IPS DF 19.7 (cell line): ENCODE measurements at places on chromosomes 16 and 17.

GRCh38 chr17:19656851-19657581 is 8.5 kb downstream of the ALDH3A2 start:
- no peak for DNase-seq

DNA sequence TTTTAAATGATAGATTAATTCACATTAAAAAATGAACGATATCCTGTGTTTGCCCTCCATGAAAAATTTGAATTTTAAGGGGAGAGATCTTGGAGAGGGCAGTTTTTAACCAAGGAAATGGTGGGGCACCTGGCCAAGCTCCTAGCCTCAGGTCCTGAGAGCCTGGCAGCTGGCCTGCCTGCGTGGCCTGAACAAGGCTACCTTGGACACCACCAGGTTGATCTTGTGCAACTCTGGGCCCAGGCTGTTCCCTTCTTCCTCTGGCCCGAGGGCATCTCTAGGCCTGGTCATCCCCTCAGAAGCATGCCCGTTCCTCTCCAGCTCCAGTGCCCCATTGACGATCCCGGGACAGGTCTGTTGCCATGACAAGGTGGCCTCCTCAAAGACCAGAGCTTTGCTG is 33.4 kb upstream of the LONP2 start:
- no peak for DNase-seq

GRCh38 chr17:395974-396373 is 43.4 kb upstream of the RPH3AL start:
- no peak for DNase-seq

DNA sequence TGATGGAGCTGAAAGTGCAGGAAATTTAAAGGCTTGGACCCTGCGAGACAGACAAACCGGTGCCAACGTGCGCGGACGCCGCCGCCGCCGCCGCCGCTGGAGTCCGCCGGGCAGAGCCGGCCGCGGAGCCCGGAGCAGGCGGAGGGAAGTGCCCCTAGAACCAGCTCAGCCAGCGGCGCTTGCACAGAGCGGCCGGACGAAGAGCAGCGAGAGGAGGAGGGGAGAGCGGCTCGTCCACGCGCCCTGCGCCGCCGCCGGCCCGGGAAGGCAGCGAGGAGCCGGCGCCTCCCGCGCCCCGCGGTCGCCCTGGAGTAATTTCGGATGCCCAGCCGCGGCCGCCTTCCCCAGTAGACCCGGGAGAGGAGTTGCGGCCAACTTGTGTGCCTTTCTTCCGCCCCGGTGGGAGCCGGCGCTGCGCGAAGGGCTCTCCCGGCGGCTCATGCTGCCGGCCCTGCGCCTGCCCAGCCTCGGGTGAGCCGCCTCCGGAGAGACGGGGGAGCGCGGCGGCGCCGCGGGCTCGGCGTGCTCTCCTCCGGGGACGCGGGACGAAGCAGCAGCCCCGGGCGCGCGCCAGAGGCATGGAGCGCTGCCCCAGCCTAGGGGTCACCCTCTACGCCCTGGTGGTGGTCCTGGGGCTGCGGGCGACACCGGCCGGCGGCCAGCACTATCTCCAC is at the start of gene NOG:
Gene NOG, plus strand, starts transcription at position 54 of the 674 bp plus-strand sequence. Its CDS starts 525 bp downstream, at position 579.
- DNase-seq = no peak

DNA sequence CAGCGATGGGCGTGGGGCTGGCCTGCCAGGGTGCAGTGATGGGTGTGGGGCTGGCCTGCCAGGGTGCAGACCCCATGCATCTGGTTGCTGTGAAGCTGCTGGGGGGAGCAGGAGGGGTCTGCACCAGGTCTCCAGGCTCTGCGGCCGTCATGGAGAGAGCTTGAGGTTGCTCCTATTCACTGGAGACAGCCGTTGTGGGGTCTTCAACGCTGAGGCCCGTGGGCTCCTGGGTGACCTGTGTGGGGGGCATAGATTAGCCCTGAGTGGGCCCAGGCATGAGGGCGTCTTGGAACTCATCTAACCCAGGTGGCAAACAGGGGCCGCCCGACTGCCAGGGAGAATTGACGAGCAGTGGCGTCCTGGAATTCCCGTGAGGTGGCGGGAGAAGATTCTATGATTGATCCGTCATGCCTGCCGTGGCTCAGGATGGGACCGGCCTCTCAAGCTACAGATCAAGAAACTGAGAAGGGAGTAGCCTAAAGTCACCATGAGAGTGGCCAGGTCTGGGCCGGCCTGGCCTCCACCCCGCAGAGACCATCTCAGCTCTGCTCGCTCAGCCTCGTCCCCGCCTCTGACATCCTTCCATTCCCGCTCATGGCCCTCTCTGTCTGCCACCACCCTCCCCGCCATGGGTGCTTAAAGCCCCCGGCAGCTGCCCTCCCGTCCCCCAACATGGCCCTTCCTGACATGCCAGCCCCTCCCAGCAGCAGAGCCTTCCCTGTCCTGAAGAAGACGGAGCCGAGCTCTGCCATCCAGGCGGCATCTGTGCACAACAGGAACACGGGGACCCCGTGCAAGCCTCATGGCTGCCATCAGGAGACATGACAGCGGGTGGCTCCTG is 50.7 kb upstream of the ACSF3 start:
- DNase-seq = no peak

DNA sequence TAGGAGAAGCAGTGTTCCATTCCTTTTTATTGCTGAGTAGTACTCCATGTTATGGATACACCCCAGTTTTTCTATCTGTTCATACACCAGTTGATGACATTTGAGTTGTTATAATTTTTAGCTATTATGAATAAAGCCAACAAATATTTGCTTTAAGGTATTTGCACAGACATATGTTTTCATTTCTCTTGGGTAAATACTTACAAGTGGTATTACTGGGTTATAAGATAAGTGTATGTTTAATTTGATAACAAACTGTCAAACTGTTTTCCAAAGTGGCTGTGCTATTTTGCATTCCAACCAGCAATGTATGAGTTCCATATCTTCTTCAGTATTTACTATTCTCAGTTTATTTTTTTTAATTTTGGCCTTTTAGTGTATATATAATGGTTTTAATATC is 27.7 kb upstream of the GFOD2 start:
- no peak for DNase-seq

GRCh38 chr17:19570544-19571062 is 36.9 kb downstream of the SLC47A1 start:
- no peak for DNase-seq

DNA sequence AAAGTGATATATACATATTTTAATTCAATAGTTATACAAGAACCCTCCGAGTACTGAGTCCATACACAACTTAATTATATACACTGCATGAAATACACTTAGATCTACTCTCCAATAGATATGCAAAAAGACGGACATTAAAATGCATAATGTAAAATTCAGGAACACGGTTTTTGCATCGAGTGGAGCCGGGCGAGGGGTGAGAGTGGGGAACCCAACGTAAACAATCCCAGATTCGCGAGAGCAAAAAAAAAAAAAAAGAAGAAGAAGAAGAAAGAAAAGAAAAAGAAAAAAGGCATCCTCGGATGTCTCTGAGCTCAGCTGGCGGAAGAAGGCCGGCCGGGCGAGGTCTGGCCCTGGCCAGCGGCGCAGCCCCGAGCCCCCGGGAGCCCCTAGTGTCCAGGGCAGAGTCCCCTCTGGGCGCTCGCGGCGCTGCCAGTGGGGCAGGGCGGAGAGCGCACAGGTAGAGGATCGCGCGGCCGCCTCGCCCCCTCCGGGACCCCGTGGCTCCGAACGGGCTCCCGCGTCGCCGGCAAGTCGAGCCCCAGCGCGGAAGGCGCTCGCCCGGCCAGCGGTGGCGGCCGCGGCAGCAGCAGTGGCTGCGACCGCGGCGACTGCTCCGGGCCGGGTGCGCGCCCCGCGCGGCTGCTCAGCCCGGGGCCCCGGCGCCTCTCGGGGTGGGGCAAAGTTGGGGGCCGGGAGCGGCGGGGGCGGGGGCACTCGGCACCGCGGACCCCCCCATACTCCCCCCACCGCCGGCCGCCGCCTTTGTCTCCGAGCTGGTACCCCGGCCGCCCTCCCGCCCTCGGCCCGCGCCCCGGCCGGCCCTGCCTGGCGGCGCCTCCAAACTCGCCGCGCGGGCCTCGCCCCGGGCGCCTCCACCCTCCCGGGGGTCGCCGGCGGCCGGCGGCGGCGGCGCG is 9.6 kb upstream of the ZFHX3 start:
- DNase-seq = no peak

- DNase-seq = no peak
These were observed 156.6 kb upstream of the MAF start for GRCh38 chr16:79757163-79757562.

GRCh38 chr16:83838151-83838550 is 30.4 kb downstream of the HSBP1 start:
- DNase-seq = no peak

GRCh38 chr17:80119839-80120238 is 18.5 kb downstream of the GAA start:
- DNase-seq = no peak

DNA sequence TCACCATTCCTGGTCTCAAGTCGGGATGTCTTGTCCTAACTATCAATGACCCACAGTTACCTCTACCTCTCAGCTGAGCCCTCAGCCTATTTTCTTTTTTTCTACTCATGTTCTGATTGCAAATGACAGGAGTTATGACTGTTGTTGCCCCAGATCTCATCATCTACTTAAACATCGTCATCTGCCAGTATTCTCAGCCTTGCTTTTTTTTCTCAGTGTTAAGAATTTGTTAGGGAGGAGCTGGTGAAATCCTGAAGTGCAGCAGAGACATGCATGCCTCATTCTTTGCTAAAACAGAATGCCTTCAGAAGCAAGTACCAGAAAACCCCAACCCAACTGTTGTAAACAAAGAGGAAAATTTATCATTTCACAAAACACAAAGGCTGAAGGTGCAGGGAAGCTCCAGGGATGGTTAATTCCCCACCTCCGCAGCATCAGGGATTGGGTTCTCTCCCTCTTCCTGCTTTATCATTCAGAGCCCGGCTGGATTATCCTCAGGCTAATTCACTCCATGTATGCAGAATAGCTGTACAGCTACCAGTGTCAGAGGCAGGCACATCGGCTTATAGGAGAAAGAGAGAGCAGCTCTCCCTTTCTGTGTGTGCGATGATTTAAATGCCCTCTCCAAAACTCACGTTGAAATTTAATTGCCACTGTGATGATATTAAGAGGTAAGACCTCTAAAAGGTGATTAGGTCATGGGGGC is 540.8 kb upstream of the HSBP1 start:
- DNase-seq = no peak

- peak; percentile 80 for DNase-seq
These were observed 481.9 kb downstream of the SOX9 start for GRCh38 chr17:72602517-72603419.

GRCh38 chr16:87333101-87333500 is 15.9 kb upstream of the C16orf95 start:
- DNase-seq = no peak

GRCh38 chr16:49953090-49953489 is 71.9 kb upstream of the CNEP1R1 start:
- DNase-seq = no peak

DNA sequence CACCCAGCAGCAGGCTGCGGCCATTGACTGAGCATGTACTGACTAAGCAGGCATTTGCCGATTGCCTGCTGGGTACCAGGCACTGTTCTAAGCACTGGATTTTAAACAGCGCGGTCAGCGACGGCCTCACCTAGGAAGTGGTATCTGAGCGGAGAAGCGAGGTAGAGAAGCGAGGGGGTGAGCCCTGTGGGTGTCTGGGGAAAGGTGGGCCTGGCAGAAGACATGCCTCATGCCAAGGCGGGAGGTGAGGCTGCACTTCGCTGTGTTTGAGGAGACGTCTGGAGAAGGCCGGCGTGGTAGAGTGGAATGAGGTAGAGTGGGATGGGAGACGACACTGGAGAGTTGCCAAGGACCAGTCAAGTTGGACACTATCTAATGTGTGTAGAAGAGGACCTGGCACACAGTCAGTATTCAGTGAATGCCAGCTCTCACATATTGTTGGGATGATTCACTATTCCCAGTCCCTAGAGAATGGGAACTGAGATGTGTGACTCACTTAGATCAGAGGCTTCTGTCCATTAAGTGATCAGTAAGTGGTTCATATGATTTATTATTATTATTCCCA is 14.4 kb downstream of the SYCE1L start:
- DNase-seq = no peak

GRCh38 chr16:11327277-11328171 is 17.7 kb upstream of the RMI2 start:
- DNase-seq = no peak

GRCh38 chr17:81210868-81211267 is 11.9 kb downstream of the CEP131 start:
- DNase-seq = no peak

DNA sequence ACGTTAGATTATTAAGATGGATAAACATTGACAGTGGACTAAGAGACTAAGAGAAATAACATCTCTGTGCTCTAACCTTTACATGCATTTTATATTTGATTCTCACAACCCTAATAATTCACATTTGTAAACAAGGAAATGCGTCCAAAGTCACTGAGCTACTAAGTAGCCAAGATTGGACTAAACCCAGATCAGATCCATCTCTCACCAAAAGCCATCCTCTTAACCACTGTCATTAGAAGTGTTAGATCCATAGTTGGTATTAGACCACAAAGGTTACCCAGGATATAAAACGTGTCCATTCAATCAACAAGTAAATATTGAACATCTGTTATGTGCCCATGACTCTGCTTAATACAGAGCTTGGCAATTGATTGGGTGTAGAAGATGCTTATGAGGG is 5.2 kb downstream of the HSD17B2 start:
- DNase-seq = no peak

GRCh38 chr17:64574646-64575045 is 67.9 kb downstream of the CEP95 start:
- DNase-seq = no peak

DNA sequence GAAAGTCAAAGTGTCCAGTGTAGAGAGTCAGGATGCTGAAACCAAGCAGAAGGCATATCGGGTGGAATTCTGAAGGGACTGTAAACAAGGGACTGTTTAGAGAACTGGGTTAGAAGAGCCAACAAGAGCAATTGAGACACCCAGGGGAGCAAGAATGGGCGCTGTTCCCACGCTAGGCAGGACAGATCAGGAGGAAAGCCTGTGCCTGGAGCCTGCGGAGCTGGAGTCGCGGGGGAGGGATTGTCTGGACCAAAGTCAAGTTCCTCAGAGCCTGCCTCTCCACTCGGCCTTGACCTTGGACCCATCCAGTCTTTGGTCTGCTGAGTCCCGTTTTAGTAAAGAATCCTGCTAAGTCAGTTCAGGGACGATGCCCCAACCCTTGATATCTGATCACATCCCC is 14.7 kb upstream of the KLHL36 start:
- DNase-seq = no peak
